Cardiac fibroblast (primary cell): ENCODE measurements at places on chromosomes 16 and 17.
A peak's percentile ranks its signal among the peaks of the same experiment; 100 is the strongest.

DNA sequence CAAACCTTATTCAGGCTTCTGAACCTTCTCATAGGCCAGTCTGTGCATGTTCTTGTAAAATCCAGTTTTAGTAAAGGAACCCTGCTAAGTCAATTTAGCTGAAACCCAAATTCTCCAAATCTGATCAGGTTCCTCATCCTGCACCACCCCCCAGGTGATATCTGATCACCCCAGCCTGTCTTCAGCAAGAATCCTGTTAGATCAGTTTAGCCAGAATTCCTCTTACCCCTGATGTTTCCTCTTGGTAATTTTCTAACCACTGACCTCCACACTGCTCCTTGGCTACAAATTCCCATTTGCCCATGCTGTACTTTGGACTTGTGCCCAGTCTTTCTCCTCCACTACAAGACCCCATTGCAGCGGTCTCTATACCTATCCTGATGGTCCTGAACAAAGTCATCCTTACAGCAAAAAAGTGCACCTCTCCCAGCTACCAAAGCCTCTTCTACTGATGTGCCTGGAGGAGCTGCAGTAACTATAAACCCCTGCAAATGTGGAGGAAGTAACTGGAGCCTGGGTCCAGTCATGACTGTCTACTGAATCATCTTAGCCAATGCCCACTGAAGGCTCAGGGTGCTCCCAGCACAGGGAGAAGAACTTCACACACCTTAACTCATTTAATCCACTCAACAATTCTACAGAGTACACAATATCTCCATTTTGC is 23.8 kb downstream of the TEX14 start:
- no peak for DNase-seq

- DNase-seq: peak; percentile 97
Measured at GRCh38 chr17:59842901-59843652, 49.7 kb downstream of the TUBD1 start.

- DNase-seq: no peak
Measured at GRCh38 chr17:77266213-77266612, 125.4 kb downstream of the SEC14L1 start.

DNA sequence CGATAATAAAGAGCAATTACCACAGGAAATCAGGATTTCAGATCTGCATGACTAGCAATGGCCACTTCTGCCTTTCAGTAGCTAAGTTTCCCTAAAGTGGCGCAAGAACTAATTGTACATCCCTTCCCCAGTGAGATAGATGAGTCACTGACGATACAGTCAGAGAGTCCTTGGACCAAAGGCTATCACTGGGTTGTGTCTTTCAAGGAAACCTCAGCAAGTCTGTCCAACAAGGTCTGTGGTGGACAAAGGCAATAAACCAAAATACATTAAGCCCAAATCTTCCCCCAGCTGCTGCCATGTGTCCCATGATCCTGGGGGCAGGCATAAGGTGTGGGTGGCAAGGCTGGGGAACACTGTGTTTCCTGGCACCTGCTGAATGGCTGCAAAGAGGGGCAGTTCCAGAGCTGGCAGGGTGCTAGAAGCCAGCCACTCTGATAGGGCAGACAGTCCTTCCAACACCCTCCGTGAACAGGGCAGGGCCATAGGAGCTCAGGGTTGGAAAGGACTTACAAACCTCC is 20.5 kb upstream of the MTMR4 start:
- DNase-seq: peak; percentile 79

GRCh38 chr16:81873206-81873605 is 94.1 kb downstream of the PLCG2 start:
- DNase-seq: no peak

DNA sequence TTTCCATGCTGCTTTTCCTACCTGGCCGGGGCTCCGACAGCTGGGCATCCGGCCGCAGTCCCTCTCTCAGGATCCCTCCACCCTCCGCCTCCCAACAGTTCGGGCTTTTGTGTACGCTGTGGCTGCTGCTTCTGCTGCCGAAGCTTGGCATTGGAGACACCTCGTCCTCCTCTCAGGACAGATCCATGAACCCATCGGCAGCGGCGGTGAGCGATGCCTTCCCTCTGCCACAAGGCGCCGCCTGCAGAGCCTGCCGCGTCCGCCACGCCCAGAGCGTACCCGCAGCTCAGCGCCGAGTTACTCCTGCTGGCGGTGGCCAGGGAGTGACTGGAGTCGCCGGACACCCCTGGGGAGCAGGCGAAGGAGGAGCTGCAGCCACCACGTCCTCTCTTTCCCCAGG is 2032.8 kb downstream of the TP53TG3F start:
- no peak for DNase-seq

DNA sequence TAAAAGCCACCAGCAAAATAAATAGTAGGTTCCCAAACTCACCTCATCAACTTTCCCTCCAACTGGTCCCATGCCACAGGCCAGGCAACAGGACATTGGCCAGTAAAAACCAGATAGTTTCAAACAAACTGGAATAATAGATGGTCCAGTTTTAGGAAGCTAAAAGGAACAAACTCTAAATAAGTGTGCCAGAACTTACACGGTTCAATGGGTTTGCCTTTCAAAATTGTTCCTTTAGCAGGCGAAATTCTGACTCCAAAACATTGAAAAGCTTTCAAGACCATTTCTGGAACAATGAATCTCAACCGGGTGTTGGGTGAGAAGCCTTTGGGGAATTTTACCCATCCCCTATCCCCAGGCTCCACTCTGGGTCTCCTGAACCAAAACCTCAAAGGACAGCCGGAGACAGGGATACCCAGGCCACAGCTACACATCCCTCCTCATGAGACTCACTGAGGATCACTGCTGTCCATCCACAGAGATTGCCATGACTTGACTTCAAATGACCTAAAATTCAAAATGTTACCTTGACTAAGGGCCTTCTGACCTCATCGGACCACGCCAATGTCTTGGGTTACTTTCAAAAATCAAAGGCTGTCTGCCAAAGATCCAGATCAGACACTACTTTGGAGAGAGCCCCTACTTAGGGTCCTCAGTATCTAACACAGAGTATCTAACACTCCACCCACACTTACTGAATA is 13.0 kb downstream of the AXIN2 start:
- DNase-seq: no peak

DNA sequence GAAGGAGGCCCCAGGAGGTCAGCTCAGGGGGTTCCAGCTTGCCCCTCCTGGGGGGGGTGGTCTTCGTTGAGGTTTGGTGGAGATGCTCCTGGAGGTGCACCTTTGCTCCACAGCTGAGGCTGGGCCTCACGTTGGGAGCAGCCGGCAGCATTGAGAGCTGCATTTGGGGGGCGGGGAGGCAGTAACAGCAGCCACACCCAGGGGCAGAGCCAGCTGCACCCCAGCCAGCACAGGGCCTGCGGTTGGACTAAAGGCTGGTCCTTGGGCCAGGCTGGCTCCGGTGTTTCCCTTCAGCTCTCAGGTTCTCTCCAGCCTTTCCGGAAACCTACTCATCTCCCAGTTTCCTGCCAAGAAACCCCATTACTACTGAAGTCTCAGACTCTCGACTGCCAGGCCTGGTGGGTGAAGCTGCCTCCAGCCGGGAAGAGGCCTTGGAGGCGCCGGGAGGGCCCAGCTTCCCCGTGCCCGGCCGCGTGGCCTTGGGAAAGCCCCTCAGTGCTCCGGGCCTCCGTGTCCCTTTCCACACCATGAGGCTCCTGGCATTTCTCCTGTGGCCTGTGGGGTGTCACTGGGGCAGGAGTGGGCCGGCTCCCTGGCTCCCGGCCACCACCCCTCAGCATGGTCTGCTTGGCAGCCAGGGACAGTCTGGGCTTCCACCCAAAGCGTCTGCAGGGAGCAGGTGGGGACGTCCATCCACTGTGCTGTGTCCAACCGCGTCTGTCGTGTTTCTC is 14.0 kb upstream of the BAIAP2 start:
- peak; percentile 41 for DNase-seq

GRCh38 chr16:57730771-57731730 is 4.5 kb upstream of the KATNB1 start:
- no peak for DNase-seq

- DNase-seq: no peak
Measured at GRCh38 chr16:85176541-85177447, 64.5 kb upstream of the CIBAR2 start.

GRCh38 chr17:1365445-1366039 is 34.5 kb downstream of the YWHAE start:
- peak; percentile 89 for DNase-seq

GRCh38 chr16:27927266-27927901 is 136.1 kb downstream of the GSG1L start:
- DNase-seq: no peak

DNA sequence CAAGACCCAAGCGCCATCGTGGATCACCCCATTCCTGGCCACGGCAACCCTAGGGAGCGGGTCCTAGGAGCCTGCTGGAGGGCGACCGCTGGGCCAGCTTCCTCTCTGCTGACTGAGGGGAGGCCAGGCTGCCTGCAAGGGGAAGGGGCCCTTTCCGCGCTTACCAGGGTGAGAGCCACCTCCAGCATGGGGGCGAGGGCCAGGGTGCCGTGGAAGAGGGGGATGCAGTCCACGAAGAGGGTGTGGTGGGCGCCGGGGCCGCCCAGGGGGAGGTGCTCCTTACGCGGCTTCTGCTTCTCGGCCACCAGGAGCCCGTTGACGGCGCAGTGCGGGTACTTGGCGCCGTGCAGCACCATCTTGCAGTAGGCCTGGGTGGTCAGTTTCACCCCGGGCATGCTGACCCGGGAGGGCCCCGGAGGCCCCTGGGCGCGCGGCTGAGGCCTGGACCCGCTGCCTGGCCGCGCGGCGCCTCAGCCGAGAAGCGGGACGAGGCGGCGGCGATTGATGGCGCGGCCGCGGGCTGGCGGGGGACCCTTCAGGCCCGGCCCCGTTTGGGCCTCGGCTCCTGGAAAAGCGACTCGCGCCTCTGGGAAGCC is 345 bp downstream of the EMC8 start:
- peak; percentile 46 for DNase-seq

GRCh38 chr17:66929591-66929990 is 34.9 kb upstream of the CACNG4 start:
- DNase-seq: no peak

GRCh38 chr16:12123462-12123861 is 146.9 kb downstream of the SNX29 start:
- no peak for DNase-seq

- peak; percentile 56 for DNase-seq
Measured at GRCh38 chr17:13544765-13545164, 57.0 kb downstream of the HS3ST3A1 start.

DNA sequence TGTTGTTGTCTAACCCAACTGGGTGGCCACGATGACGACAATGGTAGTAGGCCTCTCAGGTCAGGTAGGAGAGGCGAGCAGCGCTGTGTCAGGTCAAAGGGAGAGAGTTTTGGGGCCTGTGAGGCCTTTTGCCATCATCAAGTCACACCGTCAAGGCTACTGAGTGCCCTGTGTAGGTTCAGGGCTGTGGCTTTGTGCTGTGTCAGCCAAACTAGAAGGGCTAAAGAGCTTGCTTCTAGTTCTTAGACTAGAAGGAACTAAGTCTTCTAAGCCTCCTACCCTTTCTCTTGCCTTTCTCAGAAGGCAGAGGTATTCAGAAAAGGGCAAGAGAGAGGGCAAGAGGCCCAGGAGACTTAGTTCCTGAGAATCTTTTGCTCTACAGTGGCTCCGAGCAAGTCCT is 25.0 kb upstream of the EFCAB13 start:
- no peak for DNase-seq

- DNase-seq: no peak
Measured at GRCh38 chr17:7464081-7464480, 15.3 kb downstream of the ZBTB4 start.

- peak; percentile 51 for DNase-seq
Measured at GRCh38 chr16:85056211-85056748, 28.7 kb downstream of the KIAA0513 start.

GRCh38 chr17:71959154-71959553 is 161.7 kb upstream of the SOX9 start:
- peak; percentile 30 for DNase-seq

DNA sequence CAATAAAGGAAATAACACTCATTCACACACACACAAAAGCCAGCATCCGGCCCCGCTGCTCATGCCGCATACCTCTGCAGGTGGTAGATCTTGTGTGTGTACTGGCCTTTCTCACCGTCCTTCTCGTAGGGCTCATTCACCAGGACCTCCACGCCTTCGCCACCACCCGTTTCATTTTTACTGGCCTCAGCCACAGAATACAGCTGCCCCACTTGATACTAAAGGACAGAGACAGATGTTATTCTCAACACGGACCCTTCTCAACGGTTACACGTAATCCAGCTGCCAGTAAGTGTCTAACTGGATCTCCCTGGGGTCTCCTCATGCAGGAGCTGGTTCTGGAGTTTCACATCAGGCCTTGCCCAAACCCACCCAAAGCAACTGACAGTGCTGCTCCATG is 9.7 kb downstream of the PITPNA start:
- DNase-seq: no peak
